Stimulated activated CD4-positive, alpha-beta T cell treated with anti-CD3 and anti-CD28 coated beads, Interleukin-1b, Interleukin-23, amount 100 ng/mL, for 1 hour (primary cell): ENCODE measurements at places on chromosomes 12 and 14.

DNA sequence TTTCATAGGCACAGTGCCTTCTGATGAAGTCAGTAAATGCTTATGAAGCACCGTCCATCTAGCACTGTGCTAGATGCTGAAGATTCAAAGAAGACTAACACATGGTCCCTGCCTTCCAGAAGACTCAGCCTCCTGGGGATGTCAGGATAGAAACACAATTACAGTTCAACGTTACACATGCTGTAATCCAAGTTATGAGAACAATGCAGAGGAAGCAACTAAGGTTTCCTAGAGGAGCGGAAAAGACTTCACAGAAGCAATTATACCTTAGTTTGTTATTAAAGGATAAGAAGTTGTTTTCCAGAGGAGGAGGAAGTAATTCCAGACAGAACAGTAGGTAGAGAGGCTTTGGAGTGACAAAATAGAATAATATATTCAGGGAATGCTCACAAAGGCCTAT lies 66.9 kb upstream of the FGD4 start:
- DNase-seq, result no peak

DNA sequence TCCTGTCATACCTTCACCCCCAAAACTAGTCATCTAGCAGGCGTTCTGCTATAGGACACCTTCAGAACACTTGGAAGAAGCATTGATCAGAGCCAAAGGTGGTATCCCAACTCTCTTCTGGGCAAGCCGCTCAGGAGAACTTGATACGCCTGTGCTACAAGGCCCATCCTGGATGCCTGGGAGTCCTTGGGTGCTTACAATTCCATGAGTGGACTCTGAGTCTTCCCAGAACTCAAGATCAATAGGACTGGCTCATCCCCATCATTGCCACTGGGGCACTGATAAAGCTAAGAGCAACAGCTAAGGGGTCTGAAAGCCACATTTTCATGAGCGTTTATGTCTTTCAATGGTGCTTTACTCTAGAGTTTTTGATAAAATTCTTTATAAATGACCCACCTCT lies 1.9 kb downstream of the SPTB start:
- no peak for DNase-seq

DNA sequence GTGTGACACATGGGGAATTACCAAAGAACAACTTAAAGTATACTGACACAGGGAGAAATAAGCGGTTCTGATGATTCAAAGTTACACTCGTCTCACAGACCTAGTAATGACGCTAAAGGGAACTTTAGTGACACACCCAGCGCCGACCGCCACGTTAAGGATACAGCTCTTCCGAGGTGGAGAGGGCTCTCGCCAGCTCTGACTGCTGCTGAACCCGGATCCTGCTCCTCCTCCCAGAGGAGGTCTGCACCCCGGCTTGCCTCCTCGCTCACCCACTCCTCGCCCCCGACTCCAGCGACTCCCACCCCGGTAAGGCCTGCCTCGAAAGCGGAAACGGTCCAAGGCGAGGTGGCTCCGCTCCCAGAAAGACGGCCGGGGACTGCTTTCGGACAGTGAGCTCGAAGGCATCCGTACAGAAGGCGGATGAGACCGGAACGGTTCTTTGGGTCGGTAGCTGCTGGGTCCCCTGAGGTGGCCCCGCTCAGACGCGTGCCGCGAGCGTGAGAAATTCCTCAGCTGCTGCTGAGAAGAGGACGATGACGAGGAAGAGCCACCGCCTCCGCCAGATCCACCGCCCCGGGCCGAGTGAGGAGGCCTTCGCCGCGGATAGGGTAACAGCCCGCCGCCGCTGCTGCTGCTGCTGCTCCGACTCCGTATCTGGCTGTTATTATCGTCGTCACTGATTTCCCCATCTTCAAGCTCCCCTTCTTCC lies 643 bp downstream of the ZFC3H1 start:
- DNase-seq, result peak; percentile 24

DNA sequence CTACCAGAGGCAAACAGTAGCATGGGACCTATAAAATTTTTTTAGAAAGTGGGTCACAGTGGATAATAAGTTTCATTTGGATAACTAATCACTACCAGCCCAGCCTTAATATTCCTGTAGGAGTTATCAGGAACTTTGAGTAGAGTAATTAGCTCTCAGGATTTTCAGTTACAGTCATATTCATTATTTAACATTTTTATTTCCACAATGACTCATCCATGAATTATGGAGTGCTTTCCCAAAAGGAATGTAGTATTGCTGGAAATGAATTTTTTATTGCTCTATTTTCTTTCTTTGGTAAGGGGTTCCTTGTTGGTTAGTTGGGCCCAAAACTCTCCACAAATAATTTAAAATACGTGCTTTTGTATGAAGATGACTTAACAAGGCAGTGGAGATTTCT lies 53.7 kb downstream of the ERC1 start:
- no peak for DNase-seq

DNA sequence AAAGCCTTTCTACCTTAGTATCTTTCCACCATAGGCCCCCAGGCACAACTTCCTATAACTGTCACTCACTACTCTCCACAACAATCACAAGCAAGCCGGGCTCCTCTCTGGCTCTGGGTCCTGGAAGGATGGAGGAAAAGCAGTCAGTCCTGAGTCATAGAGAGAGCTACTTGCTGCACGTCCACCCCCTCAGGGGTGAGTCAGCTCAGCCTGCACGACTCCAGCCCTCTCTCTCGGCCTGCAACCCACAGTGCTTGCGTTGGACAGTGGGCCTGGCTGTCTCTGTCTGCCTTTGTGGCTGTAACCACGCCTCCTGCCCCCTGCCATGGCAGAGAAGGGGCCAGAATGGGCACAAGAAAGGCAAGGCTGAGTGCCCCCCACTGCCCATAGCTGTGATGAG lies 154.1 kb upstream of the FKBP4 start:
- no peak for DNase-seq

GRCh38 chr12:27906127-27906500 lies 66.4 kb downstream of the PTHLH start:
- DNase-seq, result no peak

DNA sequence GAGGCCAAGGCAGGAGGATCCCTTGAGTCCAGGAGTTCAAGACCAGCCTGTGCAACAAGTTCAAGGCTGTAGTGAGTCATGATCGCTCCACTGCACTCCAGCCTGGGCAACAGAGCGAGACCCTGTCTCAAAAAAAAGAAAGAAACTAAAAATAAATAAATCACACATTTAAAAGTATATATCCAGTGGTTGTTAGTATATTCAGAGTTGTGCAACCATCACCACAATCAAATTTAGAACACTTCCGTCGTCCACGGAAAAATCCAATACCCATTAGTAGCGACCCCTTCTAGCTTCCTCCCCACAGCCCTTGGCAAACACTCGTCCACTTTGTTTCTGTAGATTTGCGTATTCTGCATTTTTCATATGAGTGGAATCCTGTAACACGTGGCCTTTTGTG lies 44.7 kb upstream of the EML1 start:
- no peak for DNase-seq

- no peak for DNase-seq
Observed at GRCh38 chr12:20507056-20507455, 138.7 kb downstream of the PDE3A start.

DNA sequence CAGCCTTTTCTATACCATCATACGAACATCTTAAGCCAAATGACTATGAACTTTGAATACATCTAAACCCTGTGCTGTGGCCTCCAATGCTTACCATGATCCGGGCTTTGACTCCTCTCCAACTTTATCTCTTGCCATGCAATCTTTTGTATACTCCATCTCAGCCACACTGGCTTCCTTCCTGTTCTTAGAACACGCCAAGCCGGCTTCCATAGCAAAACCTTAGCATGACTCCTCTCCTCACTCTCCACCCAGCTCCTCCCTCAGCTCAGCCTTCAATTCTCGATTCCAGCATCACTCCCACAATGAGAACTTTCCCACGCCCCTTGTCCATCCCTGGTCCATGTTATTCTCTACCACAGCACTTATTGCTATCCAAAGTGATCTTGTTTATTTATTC lies 228.3 kb downstream of the NTF3 start:
- DNase-seq, result no peak

DNA sequence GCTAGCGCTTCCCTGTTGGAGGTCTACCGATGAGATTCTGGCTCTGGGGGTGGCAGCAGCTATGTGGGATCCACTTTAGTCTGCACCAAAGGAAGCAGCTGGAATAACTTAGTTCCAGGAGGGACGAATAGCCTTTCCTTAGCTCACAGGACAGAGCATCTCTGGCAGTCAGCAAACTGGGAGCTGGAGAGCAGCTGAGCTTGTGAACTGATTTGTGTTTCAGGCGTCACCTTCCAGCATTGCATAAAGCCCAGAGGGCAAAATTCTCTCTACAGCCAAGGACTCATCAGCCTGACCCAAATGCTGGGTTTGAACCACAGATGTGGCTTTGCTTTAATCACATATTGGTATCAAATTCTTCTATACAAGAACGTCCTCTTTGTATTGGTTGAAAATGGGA lies 81.9 kb upstream of the PELI2 start:
- DNase-seq, result no peak

DNA sequence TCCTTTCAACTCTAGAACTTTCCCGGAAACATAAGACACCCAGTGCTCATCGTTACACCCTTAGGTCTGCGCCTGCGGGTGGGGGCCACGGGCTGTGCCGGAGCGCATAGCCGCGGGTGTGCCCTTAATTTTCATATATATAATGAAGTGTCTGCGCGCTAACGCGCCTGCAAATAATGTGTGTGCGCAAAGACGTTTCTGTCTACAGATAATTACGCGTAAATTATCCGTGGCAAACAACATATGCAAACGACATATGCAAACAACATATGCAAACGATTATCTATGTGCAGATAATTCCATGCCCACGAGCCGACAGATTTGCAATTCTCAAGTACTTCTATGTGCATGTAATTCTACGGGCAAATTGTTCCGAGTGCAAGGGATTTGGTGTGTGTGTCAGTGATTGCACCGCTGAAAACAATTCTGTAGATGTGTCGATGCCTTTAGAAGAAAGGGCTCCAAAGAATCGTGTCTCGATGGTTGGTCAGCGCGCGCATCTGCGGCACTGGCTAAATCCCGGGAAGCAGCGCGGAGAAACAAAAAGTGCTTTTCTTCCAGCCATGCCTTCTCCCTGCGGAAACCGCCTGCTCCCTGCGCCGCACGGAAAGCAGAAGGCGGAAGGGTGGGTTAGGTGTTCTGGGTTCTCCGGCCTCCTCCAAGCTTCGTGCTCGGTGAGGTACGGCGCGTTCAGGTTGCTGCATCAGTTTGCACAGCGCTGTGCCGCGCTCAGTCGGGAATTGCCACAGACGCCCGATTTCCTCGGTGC lies 34.5 kb upstream of the TBX5 start:
- no peak for DNase-seq

DNA sequence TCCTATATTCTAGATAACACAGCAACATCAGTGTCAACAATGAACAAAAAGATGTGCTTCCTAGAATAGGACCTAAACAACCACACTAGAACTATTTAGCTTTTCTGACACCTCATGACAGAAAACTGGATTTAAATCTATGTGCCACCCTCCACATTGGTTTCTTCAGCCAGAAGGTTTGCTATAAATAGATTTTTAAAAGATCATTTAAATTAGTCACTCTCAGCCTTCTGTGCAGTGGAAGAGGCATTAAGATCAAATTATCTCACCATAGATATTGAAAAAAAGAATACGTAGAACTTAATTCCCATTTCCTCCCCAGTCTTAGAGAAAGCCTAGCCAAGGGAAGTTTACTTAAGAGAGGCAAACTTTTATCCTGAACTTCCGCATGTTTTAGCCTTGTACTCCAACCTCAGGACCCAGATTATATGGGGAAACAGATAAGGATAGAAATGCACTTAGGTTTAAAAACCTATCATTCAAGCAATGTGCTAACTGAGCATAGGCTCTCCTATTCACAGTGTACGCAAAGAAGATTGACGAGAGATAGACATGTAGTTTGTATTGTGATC lies 59.6 kb downstream of the NELL2 start:
- no peak for DNase-seq

DNA sequence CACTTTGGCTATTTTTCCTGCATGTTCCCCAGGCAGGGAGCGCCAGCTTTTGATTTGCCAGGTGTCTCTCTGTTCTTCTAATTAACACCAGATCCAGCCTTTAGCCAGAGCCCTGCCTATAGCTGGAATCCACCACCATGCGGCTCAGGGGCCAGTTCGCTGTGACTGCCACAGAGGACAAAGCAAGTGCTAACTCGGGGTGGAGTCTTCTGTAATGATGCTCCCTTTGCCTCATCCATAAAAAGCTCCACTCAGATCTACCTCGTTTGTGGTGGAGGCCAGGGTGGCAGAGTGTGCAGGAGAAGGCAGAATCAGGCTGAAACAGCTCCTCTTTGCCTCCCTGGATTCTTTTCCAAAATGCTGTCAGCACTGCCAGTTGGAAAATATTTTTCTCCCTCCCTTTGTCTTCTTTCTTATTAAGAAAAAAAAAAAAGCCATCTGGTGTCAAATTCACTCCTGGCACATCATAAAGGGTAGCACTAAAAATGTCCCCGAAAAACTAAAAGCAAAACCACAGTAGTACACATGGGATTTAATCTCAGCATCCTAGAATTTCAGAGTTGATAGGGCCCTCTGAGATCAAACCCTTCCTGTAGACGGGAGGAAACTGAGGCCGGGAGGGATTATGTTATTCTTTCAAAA lies 18.0 kb upstream of the CTDSP2 start:
- DNase-seq, result no peak

GRCh38 chr12:49888461-49889151 lies 15.1 kb downstream of the FAIM2 start:
- no peak for DNase-seq

DNA sequence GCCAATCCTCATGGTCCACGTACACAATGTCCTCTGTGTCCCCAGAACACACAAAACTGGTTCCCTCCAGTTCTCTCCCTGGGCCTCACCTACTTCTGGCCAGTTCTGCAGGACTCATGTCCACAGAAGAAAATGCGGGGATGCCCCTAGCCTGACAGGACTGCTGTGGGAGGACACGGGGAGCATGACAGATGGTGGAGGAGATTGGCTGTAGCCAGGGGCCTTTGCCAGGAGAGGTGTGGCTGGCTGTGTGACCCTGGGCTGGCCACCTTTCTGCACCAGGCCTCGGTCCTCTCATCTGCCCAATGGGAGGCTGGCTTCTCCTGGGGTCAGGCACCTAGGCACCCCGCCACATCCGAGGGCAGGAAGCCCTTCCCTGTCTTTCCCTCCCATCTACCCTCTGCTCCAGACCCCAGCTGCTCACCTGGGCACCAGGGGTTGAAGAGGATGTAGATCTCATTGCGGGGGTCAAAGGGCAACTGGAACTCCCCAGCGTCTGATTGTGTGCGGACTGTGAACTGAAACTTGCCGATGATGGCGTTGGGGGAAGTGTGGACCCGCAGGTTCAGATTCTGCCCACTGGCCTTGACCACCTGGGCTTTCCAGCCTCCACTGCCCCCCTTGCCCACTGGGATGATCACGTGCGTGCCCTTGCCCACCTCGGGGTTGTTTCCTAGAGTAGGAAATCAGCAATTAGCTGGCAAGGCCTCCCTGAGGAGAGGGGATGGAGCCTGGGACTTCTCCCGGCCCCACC lies 2.8 kb downstream of the TGM1 start:
- DNase-seq, result no peak

DNA sequence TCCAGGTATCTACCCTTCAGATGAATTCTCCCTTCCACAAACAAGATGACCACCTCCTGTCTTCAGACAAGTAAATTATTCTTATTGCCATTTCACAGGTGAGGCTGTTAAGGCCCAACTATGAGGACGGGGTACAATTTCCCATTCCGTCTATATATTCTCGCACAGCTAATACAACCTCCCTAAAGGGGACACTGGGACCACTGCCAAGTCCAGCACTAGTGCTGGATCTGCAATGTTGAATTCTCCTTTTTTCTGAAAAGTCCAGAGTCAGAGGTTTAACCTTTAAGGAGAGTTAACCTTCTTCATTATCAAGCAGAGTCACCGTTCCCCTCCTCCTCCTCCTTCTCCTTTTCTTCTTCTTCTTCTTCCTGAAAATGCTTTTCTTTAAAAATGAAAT lies 130.4 kb upstream of the PARP11 start:
- no peak for DNase-seq
